Activated B cell treated with CpG ODN at 0.5 μM for 24 hours (primary cell): ENCODE measurements at places on chromosomes 2 and 18.

- DNase-seq: no peak
Measured at GRCh38 chr2:152049541-152049940, 49.3 kb downstream of the CACNB4 start.

- no peak for DNase-seq
Measured at GRCh38 chr2:136219963-136220362, 102.0 kb upstream of the CXCR4 start.

DNA sequence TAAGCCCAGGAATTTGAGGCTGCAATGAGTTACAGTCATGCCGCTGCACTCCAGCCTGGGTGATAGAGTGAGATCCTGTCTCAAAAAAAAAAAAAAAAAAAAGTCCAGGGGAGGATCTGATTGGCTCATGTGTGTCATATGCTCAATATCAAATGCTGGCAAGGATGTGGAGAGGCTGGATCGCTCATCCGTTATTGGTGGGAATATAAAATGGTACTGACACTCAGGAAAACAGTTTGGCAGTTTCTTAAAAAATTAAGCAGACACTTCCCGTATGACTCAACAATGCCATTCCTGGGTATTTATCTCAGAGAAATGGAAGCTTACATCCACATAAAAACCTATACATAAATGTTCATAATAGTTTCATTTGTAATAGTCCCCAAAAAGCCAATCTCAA lies 68.9 kb downstream of the MEX3C start:
- DNase-seq: no peak

GRCh38 chr2:85854166-85854509 lies 34.7 kb downstream of the ST3GAL5 start:
- peak; percentile 25 for DNase-seq

- no peak for DNase-seq
Measured at GRCh38 chr2:69436596-69436937, 668 bp downstream of the NFU1 start.

GRCh38 chr2:147850838-147851237 lies 6.0 kb downstream of the ACVR2A start:
- DNase-seq: no peak

- peak; percentile 51 for DNase-seq
Measured at GRCh38 chr2:98730053-98730706, 752 bp downstream of the MGAT4A start.

DNA sequence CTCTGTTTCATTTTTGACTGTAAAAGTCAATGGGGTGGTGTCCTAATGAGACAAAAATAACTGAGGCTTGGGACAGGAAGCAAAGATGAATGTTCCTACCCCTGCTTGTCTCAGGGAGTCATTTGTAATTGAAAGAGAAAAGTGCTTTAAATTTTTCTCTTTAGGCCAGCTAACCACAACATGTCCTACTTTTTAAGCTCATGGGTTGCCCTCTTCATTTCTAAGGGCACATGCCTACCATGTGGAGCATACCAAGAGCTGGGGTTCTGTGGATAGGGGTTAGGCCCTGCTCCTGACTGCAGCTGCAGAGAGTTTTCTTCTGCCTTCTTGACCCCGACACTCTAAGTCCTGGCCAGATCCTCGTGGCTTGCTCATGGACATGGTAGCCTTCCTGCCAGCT lies 96.8 kb upstream of the ARL4C start:
- DNase-seq: no peak

- DNase-seq: no peak
Measured at GRCh38 chr2:160007111-160007510, 55.3 kb downstream of the PLA2R1 start.

DNA sequence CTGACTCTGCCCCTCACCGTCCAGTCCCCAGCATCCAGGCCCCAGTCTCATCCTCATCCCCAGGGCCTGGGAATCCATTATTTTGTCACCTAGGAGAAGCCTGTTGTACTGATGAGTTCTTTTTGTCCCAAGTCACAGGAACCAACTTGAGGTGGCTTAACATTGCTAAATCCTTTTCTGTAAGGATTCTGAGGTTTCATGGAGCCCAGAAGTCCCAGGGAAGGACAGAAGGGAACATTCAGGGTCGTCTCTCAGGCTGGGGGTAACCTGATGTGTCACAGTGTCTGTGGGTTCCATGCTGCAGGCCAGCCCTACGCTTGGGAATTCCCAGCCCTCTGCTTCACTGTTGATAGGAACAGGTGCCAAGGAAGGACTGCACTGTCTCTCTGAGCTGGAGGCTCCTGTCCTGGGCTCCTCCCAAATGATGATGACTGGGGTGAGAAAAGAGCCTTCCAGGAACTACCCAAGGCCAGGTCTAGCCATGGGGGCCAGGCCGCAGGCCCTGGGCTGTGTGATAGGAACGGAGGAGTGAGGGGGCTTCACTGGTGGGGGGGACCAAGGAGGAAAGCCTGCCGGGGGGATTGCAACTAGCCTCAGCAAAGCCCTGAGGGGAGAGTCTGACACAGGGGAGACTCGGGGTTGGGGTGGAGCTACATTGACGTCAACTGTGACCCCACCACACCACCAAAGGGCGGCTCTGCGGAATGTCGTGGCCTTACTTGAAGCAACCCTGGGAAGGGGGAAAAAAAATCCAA lies 145.7 kb downstream of the SMAD7 start:
- DNase-seq: peak; percentile 6

- DNase-seq: no peak
Measured at GRCh38 chr2:31474296-31474695, 59.8 kb upstream of the XDH start.

DNA sequence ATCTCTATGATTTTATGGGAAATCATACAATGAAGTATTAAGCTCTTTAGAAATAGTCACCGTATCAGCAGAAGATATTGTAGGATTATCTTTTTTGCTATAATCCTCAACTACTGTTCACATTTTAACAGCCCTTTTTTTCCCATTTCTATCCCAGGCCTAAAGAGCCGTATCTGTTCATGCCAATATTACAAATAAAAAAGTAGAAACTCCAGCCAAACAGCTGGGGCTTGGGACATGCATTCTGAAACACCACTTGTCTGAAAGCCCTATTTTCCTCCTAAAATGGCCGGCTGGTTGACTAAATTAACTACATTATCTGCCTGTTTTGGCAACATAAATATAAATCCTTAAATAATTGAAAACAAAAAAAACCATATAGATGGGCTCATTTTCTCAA lies 477.8 kb downstream of the CDH2 start:
- no peak for DNase-seq

DNA sequence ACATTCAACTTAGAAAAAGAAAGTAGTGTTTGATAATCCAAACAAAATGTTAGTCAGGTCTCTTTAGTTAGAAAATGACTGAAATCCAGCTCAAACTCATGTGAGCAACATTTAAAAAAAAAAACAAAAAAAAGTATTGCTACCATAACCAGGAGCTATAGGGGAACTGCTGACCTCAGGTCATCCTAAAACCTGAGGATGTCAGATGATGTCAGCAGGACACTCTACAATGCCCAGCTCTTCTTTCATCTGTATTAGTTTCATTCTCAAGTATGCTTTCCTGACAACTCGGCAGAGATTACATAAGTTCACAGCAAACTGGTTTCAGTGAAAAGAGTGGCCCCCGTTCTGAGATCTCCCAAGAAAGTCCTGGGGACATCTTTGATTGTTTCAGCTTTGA lies 4.2 kb upstream of the ESCO1 start:
- DNase-seq: no peak

DNA sequence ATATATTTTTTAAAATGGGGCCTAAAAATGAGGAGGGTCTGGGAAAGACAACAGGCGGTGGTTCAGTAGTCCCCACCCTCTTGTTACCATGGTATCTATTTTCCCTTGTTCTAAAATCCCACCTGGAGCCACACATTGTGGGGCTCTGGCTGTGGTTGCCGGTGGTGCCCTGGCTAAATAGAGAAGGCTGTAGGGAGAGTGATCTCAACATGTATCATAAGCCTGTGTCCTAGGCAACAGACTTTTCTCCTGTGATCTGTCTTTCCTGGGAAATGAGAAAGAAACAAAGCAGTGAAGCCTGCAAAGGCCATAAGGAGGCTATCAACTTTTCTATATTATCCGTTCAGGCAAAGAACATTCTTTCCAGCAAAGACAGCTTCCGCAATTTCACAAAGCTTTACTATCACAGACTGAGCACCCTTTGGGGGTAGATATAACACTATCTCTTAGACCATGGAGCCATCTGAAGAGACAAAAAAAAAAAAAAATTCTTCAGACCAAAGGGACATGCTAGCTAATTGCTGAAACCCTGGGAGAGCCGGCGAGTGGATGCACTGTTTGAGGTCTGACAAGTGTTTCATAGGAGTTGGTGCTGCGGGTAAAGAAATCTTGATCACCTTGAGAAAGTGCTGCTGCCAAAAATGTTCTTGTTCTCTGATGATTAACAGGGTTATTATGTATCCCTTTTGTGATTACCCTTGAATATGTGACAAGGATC lies 879.2 kb upstream of the DDX18 start:
- DNase-seq: no peak

DNA sequence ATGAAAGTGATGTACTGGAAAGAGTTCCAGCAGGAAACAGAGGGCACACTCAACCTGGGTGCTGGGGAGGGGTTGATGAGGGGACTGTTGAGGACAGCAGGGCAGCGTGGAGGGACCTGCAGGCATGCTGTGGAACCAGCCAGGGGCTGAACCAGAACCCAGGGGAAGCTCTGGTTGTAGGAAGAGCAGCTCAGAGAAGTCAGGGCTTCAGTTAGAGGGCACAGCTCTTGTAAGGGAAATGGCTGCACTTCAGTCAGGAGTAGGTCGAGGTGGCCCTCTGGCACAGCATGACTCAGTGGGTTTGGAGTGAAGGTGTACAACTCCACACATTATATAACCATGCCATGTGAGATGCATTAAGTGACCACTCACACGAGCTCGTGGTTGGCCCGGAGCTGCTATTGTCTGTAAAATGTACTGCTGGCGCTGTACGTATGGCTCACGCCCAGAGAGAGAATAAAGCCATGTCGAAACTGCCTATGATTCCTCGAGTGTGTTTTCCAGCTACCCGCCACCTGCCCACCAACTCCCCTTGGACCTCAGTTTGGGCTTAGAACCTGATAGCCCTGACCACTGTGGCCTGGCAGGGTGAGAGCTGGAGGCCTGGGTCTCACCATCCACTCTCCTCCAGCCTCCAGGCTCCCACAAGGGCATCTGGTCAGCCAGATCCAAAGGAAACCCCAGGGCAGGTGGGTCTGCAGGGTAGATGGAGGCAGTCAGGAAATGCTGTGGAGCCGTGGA lies 136.5 kb upstream of the HS6ST1 start:
- DNase-seq: no peak

DNA sequence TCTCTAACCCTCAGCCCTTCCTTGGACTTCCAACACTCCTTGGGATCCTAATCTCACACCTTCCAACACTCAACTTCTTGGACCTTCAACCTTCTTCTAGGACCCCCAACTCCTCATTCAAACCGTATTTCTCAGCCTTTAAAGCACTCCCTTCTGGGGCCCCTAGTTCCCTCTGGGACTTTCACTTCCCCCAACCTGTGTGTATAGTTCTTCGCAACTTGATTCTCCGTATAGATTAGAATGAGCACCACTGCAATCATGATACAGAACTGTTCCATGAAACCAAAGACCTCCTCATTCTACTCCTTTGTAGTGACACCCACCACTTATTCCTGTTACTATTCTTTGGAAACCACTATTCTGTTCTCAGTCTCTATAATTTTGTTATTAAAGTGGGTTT lies 62.0 kb upstream of the NFU1 start:
- DNase-seq: no peak

DNA sequence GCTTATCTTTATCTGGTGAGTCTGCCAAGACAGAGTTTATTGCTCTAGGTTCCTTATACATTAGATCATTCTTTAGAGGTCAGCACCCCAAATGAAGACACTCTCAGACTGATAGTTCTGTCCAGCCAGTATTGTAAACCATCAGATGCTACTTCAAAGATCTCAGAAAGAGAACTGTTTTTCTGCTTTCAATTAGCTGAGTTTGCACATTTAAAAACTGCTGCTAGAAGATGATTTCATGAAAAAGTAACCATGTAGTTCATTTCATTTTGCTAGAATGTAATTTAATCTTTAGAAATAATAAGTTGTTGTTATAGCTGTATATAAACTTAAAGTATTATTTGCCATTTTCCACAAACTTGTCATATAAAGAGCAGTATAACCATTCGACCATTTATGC lies 344.5 kb upstream of the ATP5MC3 start:
- no peak for DNase-seq

GRCh38 chr2:152925547-152926448 lies 207.4 kb downstream of the ARL6IP6 start:
- no peak for DNase-seq

DNA sequence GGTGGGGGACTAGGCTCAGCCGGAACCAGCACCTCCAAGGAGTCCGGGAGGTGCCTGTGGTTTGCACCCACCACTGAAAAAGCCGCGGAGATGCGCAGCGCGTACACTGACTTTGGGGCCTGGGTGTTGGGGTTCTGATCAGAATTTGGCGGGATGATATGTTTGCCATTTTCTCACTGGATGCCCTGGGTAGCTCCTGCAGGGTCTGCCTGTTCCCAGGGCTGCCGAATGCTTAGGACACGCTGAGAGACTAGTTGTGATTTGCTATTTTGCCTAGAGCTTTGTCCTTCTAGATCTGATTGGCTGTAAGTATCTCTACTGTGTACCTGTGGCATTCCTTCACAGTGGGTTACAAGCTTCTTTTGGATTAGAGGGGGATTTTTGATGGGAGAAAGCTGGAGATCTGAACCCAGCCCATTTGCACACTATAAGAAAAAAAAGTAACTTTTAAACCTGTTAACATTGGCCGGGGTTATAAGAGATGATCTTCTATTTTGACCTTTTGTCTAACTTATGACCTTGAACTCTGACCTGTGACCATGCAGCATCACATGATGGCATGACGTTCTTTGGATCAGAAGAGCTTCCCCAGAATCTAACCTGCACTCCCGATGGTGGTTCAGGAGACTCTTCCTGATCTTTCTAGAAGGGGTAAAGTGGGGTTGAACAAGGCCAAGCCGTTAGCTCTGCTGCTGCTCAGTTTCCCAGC lies 1.6 kb downstream of the KCNE4 start:
- DNase-seq: no peak

DNA sequence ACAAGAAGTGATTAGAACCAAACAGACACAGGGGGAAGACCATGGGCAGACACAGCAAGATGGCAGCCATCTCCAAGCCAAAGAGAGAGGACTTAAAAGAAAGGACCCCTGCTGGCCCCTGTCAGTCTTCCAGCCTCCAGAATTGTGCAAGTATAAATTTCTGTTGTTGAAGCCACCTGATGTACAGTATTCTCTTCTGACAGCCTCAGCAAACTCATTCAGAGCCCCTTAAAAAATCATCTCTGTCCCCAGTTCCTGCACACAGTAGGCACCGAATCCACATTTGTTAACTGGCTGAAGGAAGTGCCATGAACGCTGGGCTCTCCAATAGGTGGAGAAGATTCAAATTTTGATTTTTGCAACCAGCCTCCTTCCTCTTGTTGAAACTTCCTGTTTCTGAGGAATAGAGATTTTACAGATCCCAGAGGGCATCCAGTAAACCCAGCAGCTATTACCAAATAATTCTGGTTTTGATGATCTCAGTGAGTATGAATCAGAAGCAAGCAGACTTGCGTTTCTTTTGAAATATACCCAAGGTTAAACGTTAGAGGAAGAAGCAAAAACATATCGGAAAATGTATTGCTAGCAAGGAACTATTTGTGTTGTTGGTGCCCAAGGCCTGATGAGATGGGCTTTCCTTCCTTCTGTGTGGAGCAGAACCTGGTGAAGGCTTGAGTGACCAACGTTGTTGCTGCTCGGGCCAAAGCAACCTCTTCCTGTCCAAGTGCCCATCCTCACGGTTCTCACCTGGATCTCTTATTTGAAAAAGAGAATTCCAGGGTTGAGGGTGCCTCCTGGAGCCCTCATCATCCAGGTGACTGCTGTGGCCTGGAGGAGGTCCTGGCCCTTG lies 47.7 kb upstream of the PLB1 start:
- no peak for DNase-seq

GRCh38 chr2:97991081-97991856 lies 4.5 kb downstream of the TMEM131 start:
- DNase-seq: no peak
